ENCODE measurements at places on chromosomes 11 and 22.

DNA sequence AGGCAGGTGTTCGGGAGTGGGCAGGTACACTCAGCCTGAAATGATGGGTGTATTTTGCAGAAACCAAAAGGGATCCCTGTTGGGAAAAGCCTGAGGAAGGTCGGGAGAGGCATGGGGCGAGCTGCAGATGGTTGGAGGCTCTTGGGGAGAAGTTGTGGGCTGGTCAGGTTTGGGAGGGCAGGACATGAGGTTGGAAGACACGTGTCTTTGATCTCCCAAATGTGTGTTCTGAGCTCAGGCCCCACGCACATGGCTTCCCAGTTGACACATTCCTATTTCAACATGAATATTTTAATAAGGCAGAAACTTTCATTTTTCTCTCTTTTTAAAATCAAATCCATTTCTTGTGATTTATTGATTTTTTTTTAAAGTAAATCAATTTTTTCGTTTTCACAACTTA is 1003.3 kb downstream of the TBC1D22A start:
- DNase-seq: no peak

GRCh38 chr11:93497596-93497995 is 45.6 kb downstream of the SMCO4 start:
- DNase-seq: no peak

DNA sequence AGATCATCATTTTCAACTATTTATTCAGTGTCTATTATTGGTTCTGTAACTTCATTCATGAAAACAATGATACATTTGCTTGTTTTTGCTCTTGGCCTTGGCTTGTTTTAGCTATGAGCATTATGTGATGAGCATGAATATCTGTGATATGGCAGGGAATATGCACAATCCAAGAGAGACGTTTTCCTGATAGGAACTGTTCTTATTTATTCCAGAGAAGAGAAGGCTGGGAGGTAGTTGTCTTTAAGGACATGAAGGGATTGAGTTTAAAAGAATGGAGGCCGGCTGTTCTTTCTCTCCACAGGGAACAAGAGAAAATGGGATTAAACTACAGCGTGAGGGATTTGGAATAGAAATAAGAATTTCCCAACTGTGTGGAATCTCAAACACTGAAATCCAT is 30.3 kb downstream of the BLID start:
- no peak for DNase-seq

DNA sequence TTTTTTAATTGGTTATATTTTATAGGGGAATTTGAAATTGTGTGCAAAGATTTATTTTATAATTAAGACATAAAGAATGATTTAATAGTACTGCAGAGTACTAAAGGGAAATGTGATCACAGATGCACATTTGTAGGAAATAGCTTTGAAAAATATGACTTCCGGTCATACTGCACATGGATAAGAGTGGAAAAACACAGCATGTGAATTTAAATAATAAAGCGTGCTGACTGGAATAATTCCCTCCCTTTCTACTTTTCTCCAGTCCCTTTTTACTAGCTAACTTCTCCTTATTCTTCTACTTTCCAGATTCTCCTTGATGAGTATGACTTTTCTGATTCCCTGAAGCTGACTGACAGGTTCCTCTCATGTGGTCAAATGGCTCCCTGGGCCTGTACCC is 238.4 kb upstream of the CTSC start:
- no peak for DNase-seq

GRCh38 chr11:86515297-86516094 is 140.8 kb downstream of the CCDC81 start:
- DNase-seq: peak; percentile 27
